ENCODE measurements at places on chromosomes 7 and 10.

DNA sequence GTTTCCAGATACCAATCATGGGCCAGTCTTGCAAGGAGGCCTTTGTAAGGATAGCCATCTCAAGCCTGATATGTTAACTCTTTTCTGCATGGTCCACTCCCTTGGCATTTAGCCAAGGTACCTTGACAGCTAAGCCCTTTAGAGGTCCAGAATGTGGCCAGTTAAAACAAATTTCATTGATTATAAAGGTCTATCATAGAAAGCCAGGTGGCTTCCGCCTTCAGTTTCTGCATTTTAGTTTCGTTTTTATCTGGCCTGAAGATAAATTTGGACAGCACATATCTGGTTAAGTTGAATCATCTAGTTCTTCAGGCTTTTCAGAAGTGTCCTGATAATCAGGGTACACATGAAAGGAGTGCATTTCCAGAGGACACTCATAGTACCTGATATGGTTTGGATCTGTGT is 30.7 kb downstream of the ANKIB1 start:
- DNase-seq = no peak

DNA sequence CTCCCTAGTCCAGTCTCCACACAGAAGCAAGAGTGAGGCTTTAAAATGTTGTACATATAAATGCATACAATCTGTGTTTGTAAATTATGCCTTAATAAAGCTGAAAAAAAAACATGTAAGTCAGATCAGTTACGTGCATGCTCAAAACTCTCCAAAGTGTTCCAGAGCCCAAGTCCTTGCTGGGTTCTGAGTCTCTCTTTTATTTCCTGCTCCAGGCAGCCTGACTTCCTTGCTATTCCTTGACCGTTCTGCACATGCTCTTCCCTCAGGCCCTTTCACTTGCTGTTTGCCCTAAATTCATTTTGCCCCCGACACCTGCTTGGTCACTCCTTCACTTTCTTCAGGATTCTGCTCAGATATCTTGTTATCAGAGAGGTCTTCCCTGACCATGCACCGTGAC is 770.1 kb downstream of the PHTF2 start:
- no peak for DNase-seq

DNA sequence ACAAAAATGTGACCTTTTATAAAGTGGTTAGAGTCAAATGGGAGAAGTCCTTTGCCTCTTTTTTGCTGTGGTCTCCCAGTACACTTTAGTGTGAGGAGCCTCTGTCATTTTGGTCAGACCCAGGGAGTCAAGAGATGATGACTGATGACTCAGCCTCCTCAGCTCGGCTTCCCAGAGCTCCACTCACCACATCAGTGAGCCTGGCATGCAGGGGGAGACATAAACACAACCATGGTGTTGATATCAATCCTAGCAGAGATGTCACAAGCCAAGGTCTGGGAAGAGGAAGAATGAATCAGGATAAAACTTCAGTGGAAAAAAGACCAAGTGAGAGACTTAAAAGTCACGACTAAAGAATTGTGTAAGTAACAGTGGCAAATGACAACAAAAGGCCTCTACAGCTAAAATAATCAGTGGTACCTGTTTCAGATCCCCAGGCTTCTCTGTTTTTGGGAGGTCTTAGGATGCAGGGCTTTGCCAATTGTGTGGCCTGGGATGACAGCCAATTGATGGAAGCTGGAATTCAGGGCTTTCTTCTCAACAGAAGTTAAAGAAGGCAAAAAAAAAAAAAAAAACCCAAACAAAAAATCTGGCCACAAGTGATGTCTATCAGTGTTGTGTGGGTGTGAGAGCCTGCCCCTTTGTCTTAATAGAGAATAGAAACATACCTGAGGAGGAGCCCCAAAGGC is 50.2 kb downstream of the TFAM start:
- no peak for DNase-seq

DNA sequence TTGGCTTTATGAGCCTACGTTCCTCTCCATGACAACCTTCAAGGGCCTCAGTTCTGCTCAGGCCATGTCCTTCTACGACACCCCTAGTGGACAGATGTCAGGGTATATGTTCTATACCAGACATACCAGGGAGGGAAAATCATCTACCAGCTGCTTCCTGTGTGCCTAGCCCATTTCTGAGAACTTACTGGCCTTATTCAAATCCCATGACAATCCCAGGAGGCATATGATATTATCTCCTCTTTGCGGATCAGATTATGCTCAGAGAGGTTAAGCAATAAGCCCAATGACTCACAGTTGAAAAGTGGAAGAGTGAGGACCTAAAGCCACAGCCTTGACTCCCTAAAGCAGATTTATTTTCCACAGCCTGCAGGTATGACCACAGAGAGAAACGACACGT is 139.3 kb downstream of the GLI3 start:
- DNase-seq = no peak

DNA sequence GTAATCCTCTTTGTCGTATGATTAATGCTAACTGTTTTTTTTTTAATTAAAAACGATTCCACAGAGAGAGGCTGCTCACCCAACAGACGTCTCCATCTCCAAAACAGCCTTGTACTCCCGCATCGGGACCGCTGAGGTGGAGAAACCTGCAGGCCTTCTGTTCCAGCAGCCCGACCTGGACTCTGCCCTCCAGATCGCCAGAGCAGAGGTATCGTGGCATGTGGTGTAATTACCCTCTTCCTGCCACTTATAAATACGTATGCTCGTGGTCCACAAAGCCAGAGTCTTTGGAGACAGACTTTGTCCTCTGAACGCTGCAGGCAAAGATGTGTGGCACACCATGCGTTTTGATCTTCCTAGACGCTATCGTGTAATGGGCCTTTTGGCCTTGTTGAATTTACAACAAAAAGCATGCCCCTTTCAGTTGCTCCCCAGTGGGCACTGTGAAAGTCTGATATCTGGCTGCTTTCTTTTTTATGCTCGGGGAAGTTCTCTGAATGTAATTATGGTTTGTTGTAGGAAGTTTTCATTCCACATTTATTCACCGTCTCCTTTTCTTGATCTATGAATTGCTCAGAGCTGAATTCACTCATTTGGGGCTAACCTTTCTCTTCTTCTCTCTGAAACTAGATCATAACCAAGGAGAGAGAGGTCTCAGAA is 33.6 kb upstream of the BTBD16 start:
- no peak for DNase-seq

GRCh38 chr10:33056828-33057596 is 99.0 kb upstream of the ITGB1 start:
- DNase-seq = no peak

DNA sequence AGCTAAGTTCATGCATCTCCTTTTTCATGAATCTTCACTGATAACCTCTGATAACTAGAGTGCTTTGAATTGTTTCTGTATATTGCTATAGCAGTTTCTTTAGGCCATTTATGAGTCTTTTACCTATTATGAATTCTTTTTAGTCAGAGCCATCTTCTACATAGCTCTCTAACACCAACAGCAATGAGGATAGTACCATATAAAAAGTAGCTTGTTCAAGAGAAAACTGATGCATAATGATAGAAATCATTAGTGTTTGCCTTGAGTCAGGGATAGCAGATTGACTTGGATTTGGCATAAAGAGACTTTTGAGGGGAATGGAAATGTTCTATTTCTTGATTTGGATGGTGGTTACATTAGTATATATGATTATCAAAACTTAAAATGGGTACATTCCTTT is 25.8 kb upstream of the SEMA4G start:
- no peak for DNase-seq

DNA sequence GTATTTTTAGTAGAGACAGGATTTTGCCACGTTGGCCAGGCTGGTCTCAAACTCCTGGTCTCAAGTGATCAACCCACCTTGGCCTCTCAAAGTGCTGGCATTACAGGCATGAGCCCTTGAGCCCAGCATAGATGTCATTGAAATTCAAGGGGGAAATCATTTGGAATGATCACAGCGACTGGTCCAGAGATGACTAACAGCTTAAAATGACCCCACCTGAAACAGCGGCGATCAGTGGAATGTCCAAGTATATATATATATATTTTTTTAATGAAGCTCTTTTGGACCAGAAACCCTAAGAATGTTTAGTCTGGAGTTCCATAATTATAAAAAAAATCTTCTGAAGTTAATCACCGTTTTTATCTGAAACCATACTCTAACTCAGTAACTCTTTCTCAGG is 12.5 kb upstream of the AKR1E2 start:
- no peak for DNase-seq

DNA sequence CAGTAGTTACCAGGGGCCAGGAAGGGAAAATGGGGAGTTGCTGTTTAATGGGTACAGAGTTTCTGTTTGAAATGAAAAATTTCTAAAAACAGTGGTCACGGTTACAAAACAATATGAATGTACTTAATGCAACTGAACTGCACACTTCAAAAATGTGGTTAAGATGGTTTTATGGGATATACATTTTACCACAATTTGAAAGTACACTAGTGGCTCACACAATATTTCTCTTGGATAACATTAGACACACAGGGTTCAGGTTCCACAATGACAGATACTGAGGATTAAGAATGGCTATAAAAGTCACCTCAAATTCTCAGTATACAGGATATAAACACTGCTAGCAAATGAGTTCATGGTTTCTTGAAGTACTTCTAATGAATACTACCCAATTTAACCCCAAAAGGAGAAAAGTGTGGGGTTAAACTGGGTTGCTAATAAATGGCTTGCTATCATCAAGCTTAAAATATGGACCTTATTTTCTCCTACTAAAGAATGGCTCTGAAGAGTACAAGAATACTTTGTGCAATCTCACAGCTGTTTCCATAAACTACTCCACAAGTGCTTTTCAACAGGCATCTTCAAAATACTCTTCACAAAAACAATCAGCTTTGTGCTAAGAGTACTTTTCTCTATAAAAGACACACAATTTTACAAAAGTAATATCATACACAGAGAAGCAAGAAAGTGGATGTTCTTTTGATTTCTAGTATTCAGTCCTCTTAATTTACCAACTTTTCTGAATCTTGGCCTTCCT is 92.9 kb downstream of the SRPK2 start:
- DNase-seq = no peak

DNA sequence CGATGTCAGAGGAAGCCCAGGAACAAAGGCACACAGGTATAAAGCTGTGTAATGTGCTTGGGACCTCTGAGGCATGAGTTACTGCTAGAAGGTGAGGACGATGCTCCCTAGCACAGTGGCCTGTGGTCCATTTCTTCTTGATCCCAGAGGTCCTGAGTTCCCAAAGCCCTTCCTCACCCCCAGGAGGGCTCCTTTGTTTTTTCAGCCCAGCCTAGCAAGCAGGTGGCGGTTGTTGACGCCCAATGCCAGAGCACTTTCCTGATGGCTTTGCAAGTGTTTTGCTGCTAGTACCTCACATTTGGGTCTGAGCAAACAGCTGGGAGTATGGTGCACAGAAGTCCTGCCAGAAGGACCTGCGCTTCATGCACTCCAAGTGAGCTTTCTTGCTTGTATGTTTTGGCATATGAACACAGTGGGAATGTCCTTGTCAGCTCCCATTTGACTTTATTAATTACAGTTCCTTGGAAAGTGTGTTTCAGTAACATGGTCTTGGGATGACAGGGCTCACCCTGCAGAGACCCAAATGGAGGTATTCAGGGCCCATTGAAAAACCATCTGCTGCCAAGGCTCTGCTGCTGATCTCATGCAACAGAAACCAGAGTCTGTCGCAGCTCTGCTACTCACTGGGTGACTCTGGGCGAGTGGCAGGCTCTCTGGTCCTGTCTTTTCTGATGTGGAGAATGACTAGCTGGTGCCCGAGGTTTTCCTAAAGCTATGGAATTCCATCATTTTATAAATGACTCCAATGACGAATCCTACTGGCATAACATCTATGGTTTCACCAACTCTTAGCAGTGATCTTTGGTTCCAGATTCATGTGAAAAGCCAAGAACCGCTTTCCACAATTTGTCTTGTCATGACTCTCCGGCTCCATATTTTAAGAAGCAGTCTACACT is 134.9 kb downstream of the ARID5B start:
- no peak for DNase-seq

GRCh38 chr10:10056961-10057360 is 960.7 kb upstream of the CELF2 start:
- DNase-seq = no peak

GRCh38 chr10:17024461-17024860 is 105.2 kb downstream of the CUBN start:
- no peak for DNase-seq

- no peak for DNase-seq
Measured at GRCh38 chr7:93146036-93146435, 2.1 kb downstream of the SAMD9L start.

GRCh38 chr7:101664436-101664835 is 35.3 kb upstream of the MYL10 start:
- no peak for DNase-seq

GRCh38 chr7:81185072-81185471 is 266.2 kb upstream of the SEMA3C start:
- DNase-seq = no peak

DNA sequence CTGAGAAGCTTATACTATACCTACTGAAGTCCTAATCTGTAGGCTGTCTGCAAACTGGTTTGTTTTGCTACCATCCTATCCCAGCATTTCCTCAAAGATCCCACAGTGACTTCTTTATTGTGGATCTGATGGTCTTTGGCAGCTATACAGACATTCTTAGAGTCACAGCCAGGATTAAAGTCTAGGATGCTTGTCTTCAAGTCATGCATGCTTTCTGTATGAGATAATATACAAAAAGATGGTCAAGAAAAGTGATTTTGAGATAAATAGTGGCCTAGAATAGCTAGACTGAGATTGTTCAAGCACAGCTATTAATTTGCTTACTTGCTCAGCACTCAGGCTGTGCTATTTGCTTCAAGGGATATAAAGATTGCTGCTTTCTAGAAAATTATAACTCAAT is 454.4 kb downstream of the AUTS2 start:
- no peak for DNase-seq

DNA sequence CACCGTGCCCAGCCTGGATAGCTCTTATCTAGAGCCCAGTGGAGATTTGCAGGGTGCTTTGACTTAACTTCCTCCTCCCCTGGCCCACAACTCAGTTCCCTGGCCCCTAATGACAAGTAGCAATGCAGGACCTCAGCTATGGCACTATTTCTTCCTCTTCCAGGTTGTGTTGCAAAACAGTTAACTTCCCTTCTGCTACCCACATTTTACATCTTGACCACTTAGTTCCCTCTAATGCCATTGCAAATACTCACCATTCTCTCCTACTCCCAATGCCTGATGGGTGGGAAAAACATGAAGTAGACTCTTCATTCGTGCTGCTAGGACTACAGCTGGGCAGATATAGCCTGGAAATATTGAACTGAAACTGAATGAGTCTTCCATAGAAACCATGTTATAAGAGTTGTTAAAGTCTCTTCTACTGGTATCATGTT is 39.1 kb upstream of the FGL2 start:
- no peak for DNase-seq

DNA sequence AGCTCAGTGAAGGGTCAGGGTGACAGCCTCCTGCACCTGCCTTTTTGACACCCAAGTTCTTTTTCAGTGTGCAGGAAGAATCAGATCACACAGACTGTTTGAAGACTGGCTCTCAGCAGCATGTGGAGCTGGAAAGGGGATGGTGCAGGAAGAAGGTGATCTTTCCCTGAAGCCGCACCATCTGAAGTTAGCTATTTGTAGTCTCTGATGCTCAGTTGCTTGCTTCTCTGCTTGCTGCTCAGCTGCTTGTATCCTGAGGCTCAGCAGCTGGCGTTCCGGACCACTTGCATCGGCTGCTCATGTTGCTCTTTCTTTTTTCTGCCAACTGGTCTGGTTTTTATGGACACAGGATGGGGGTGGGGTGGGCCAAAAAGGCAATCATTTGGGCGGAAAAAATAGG is 15.8 kb upstream of the DNMBP start:
- peak; percentile 9 for DNase-seq

Measured in NCI-H526 (cell line).